Dorsolateral prefrontal cortex (tissue), 122 donors: ENCODE measurements at places on chromosomes 11 and 22.

- DNase-seq, result no peak
Measured at GRCh38 chr22:21980547-21980946, 2.0 kb downstream of the TOP3B start.

DNA sequence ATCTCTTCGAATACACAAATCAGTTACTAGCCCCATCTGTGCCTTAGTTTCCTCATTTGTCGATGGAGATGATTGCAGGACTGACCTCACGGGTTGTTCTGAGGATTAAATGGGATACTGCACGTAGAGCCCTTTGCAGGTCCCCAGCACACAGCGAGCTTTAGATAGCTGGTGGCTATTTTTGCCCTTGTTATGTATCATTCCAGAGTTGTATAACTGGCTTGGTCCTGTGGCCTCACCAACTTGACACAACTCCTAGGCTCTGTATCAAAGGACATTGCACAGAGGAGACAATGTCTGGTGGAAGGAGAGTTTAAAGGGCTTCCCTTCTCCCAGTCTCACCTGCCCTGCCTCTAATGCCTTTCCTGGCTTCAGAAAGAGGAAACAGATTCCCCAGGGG is 22.8 kb upstream of the DGAT2 start:
- no peak for DNase-seq

DNA sequence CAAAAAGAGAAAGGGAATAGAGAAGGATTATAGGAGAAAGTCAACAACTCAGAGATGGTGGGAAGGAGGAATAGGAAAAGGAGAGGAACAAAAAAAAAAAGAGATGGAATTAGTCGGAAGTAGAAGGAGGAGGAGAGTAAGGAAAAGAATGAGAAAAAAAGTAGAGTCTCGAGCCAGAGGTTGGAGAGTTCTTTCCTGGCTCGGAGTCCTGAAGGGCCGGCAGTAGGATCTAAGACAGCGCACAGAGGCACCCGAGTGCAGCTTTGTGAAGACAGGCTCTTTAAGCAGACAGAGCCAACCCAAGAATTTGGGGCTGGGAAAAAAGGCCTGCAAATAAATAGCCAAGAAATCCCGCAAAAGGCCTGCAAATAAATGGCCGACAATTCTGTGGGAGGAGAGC is 170.4 kb upstream of the CCDC90B start:
- no peak for DNase-seq

DNA sequence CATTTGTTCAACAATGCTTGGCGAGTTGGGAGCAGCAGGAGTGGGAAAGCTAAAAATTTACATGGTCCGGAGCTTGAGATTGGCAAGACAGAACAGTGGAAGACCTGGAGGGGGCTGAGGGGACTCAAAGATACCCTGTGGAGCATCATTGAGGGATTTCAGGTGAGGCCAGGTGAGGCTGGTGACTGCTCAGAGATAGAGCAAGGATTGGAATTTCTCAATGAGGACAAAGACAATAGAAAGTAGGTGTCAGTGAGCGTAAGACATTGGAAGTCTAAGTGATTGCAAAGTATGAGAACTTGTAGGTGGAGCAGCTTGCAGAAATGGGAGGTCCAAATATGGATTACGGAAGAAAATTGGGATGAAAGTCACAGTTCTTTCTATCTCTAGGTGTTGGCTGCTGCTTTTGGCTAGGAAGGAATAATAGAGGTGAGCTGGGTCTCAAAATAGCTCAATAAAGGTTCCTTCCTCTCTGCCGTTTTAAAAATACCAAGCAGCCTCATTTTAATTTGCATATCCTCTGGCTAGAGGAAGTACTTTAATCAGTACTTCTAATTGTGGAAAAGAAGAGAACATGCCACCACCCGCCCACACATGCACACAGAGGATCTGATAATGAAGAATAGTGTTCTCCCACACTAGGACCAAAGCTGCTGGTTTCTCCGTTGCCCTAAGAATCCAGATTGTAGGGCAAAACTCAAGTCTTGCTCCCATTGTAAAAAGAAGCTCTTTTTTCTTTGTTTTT is 41.8 kb upstream of the SORL1-AS1 start:
- no peak for DNase-seq

- no peak for DNase-seq
Measured at GRCh38 chr11:10095412-10096208, 198.4 kb downstream of the SBF2 start.
